ENCODE measurements at places on chromosomes 13 and 19.
A peak's percentile ranks its signal among the peaks of the same experiment; 100 is the strongest.

GRCh38 chr13:51213173-51213728 is 8.9 kb upstream of the FAM124A start:
- no peak for DNase-seq

- DNase-seq, result no peak
Observed at GRCh38 chr19:42332059-42332458, 6.6 kb downstream of the MEGF8 start.

DNA sequence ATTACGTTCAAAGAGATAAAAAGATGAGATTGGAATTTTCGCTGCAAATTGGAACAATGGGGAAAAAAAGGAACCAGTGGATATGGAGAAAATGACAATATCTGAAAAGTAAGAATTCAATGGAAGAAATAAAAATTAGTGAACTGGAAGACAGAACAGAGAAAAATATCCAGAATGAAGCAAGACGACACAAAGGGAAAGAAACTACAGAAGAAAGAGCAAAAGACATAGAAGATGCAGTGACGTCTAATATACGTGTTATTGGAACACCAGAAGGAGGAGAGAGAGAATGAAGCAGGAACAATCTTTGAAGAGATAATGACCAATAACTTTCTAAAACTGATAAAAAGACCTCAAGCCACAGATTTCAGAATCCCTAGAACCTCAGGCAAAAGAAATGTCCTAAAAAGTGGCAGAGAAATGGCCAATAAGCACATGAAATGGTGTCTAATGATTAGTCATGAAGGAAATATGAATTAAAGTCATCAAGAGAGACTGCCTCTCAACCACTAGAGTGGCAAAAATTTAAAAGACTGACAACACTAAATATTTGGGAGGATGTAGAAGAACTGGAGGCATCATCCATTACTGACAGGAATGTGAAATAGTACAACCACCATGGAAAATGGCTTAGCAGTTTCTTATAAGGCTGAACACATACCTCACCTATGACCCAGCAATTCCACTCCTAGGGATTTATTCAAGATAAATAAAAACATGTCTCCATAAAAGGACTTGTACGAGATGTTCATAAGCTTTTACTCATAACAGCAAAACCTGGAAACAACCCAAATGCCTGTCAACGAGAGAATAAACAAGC is 56.5 kb downstream of the GADD45B start:
- peak; percentile 83 for DNase-seq

DNA sequence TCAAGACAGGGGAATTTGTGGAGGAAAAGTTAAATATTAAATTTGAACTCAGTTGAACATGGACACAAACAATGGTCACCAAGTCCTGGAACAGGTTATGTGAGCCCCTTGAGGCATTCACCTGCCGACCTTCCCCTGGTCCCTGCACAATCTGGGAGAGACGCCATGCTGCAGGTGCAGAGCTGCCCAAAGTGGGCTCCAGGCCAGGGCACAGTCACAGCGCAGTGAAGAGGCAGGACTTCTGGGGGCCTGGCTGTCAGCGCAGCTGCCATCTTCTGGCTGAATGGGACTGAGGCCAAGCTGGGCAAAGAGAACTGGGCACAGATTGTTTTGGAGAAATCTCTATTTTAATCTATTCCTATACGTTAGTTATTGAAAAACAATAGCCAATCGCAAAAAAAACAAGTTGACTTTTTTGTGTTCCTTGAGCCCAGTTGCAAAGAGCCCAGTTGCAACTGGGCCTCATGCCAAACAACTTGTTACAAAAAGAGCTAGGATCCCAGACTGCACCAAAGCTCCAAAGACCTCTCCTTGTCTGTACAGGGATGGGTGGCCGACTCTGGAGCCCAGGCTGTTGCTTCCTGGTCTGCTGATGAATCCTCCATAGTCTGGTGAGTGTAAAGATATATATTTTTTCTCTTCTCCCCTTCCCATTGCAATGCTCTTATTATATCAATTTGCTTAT is 1.2 kb upstream of the ZNF626 start:
- no peak for DNase-seq

GRCh38 chr13:59112221-59112718 is 1051.5 kb downstream of the DIAPH3 start:
- DNase-seq, result no peak

DNA sequence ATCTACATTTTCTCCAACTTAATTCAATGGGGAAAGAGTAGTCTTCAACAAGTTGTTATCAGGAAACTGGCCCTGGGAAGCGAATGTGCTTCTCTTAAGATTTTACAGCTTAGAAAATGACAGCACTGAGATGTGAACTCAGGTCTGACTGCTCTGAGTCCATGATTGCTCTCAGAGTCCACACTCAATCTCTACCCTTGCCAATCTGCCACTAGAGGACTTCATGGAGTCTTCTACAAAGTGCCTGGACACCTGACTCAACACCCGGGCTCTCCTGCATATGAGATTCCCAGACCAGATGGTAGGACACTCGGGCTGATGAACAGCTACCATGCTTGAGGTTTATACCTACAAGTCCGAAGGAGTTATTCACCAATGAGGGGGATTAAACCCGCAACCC is 74.8 kb downstream of the ABCC4 start:
- no peak for DNase-seq

DNA sequence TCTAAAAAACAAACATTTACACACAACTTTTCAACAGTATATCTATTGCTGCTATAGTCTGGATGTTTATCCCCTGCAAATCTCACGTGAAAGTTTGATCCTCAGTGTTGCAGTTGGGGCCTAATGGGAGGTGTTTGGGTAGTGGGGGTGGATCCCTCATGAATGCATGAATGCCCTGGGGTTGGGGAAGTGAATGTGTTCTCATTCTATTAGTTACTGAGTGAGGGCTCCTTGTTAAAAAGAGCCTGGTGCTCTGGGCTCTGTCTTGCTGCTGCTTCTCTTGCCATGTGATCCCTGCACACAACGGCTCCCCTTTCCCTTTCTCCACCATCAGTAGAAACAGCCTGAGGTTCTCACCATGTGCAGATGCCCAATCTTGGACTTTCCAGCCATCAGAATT is 242.7 kb upstream of the HTR2A start:
- no peak for DNase-seq
